ENCODE measurements at places on chromosomes 4 and X.
A peak's percentile ranks its signal among the peaks of the same experiment; 100 is the strongest.

GRCh38 chr4:81771721-81772120, 300.0 kb upstream of the RASGEF1B start:
- DNase-seq, result no peak

GRCh38 chr4:2797545-2798305, 4.8 kb downstream of the SH3BP2 start:
- DNase-seq, result peak; percentile 58

GRCh38 chr4:7159923-7160322, 32.4 kb upstream of the SORCS2 start:
- no peak for DNase-seq

DNA sequence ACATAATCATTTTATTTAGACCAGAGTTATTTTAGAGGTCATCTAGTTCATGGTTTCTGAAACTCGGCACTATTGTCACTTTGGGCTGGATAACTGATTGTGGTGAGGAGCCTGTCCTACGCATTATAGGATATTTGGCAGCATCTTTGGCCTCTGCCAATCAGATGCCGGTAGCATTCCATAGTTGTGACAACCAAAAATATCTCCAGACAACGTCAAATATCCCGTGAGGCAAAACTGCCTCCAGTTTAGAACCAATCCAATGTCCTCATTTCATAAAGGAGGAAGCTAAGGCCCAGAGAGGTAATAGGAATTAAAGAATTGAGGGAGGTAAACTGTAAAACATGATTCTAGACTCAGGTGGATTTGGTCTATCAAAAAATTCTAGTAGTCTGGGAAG, 6.1 kb downstream of the ZMAT1 start:
- no peak for DNase-seq

GRCh38 chr4:32858361-32858760, 2138.2 kb downstream of the PCDH7 start:
- no peak for DNase-seq

DNA sequence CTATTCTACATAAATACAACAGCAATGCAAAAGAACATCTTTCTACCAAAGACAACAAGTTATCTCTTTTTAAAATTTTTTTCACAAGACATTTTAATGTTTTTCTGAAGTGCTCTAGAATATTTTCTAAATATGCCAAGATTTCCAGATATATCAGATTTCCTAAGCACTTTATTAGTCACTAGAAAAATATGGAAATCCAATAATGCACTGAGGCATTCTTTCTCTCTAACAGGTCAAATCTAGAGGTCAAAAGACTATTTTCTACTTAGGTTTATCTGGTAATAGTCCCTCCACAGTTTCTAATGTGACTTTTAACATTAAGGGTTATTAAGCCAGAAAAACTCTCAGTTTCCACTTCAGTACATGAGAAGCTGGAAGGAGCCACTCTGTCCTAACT, 1041.2 kb upstream of the INTU start:
- DNase-seq, result no peak

GRCh38 chr4:72374159-72374558, 194.9 kb downstream of the ADAMTS3 start:
- DNase-seq, result no peak
